ENCODE measurements at places on chromosomes 2 and 18. TPM values are rescaled to one million over a fixed set of nuclear protein-coding genes. Genes with fewer than 3 reads are reported as not detected.
A peak's percentile ranks its signal among the peaks of the same experiment; 100 is the strongest.

- no peaks in the 10 kb centered on the region for H3K4me1 ChIP-seq
- H3K36me3 ChIP-seq = no peaks in the 10 kb centered on the region
- H3K27ac ChIP-seq = no peak overlapping the region
- no peaks in the 10 kb centered on the region for H3K27me3 ChIP-seq
- DNase-seq = no peak
These were observed 350.8 kb upstream of the NT5C1B start for GRCh38 chr2:18940184-18940583.

GRCh38 chr2:36456227-36457175 is 100.9 kb downstream of the CRIM1 start:
- no peak for DNase-seq
- H3K27me3 ChIP-seq = no peaks in the 10 kb centered on the region
- no peak overlapping the region for H3K27ac ChIP-seq
- H3K4me1 ChIP-seq = no peaks in the 10 kb centered on the region
- H3K4me3 ChIP-seq = no peak overlapping the region
- H3K36me3 ChIP-seq = peaks cover 37% of the 10 kb centered on the region

DNA sequence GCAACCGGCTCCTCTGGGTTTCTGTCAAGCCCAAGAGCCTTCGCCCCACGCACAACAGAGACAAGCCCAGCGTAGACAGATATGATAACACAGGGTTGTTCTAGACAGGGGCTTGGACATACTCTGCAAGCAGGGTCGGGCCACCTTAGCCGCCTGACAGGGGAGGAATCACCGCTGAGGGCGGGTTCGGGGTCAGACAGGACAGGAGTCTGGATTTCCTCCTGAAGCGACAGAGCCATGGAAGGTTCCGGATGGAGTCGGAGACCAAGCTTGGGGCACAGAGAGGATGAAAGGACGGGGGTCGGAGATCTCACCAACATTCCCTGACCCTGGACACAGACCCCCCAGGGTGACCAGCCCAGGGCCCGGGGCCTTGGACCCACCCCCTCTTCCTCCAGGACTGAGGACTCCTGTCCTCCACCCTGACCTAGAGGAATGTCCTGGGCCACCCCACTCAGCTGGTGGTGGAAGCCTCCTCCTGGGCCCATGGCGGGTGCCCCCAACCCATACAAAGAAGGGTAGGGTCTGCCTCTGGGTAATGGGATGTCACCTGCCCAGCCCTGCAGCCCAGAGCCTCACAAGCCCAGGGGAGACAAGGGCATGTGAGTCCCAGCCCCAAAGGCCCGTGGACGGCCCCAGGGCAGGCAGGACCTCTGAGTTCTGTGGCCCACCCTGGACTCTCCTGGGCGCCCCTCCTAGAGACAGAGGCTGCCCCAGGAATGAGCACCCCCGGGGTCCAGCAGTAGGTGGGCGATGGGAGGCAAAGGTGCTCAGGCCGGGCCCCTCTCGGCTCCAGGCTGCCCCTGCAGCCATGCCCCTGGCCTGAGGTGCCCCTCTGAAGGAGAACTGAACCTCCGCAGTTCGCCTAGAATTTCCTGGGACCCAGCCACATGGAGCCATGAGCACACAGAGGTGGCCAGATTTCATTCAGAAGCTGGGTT is 44.1 kb upstream of the GPC1 start:
- H3K27me3 ChIP-seq = no peaks in the 10 kb centered on the region
- H3K27ac ChIP-seq = no peak overlapping the region
- H3K4me3 ChIP-seq = no peak overlapping the region
- H3K4me1 ChIP-seq = no peaks in the 10 kb centered on the region
- peak; percentile 28 for DNase-seq

- H3K27me3 ChIP-seq = no peaks in the 10 kb centered on the region
- DNase-seq = no peak
- no peak overlapping the region for H3K4me3 ChIP-seq
- H3K27ac ChIP-seq = no peak overlapping the region
These were observed 341.2 kb downstream of the ZNF521 start for GRCh38 chr18:25010623-25011374.

GRCh38 chr2:9050122-9050809 is 46.8 kb upstream of the MBOAT2 start:
- H3K4me3 ChIP-seq = no peak overlapping the region
- H3K4me1 ChIP-seq = no peaks in the 10 kb centered on the region

DNA sequence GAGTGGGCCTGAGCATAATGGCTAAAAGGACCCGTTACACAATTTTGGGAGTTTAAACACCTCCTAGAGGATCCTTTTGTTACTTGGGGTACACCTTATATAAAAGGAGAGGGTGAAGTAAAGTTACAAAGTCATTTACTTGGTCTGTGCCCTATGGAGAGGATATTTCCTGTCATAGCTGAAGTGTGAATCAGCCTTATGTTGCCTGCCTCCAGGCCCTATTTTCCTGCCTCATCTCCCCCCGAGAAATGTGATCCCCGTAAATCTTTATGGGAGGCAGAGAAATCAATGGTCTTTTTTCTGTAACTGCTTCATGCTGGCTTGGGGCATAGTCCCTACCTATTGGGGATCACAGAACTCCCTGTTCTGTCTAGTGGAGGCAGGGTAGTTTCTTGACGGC is 906.6 kb downstream of the DSC3 start:
- no peak overlapping the region for H3K4me3 ChIP-seq
- H3K4me1 ChIP-seq = no peaks in the 10 kb centered on the region
- DNase-seq = no peak
- no peaks in the 10 kb centered on the region for H3K36me3 ChIP-seq
- H3K27me3 ChIP-seq = no peaks in the 10 kb centered on the region

- H3K27ac ChIP-seq = no peak overlapping the region
- peaks cover 79% of the 10 kb centered on the region for H3K27me3 ChIP-seq
- H3K4me1 ChIP-seq = no peaks in the 10 kb centered on the region
- no peaks in the 10 kb centered on the region for H3K36me3 ChIP-seq
These were observed 9.8 kb downstream of the NR4A2 start for GRCh38 chr2:156322686-156323231.

DNA sequence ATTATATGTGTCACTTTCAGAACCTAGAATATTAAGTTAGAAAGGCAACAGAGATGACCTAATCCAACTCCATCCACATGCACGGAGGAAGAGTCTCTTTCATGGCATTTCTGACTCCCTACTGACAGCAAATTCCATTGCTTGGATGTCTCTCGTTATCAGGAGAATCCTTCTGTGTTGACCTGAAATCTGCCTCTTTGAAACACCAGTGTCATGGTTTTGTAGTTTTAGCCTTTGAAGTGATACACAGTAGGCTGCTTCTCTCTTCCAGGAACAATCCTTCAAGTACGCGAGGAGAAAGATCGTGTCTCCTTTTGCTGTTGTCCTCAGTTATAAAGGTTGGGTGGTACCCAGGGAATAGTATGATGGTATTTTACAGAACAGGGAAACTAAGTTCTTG is 201.9 kb upstream of the RASGRP3 start:
- H3K27ac ChIP-seq = no peak overlapping the region
- H3K4me3 ChIP-seq = no peak overlapping the region

GRCh38 chr18:44897816-44898215 is 217.1 kb downstream of the SETBP1 start:
- no peaks in the 10 kb centered on the region for H3K4me1 ChIP-seq
- no peak for DNase-seq
- no peak overlapping the region for H3K4me3 ChIP-seq
- H3K36me3 ChIP-seq = peaks cover 4% of the 10 kb centered on the region
- no peak overlapping the region for H3K27ac ChIP-seq

GRCh38 chr2:178800510-178800909 is 6.7 kb downstream of the TTN start:
- no peak overlapping the region for H3K27ac ChIP-seq
- no peaks in the 10 kb centered on the region for H3K27me3 ChIP-seq
- H3K36me3 ChIP-seq = peaks cover 90% of the 10 kb centered on the region
- H3K4me1 ChIP-seq = peaks cover 6% of the 10 kb centered on the region

- H3K36me3 ChIP-seq = no peaks in the 10 kb centered on the region
- no peak overlapping the region for H3K4me3 ChIP-seq
- DNase-seq = no peak
- no peak overlapping the region for H3K27ac ChIP-seq
- no peaks in the 10 kb centered on the region for H3K27me3 ChIP-seq
These were observed 136.4 kb downstream of the HDAC4 start for GRCh38 chr2:239264492-239264837.

- H3K4me3 ChIP-seq = no peak overlapping the region
- H3K36me3 ChIP-seq = no peaks in the 10 kb centered on the region
- no peak overlapping the region for H3K27ac ChIP-seq
These were observed 41.9 kb downstream of the KCNJ3 start for GRCh38 chr2:154740361-154740760.

DNA sequence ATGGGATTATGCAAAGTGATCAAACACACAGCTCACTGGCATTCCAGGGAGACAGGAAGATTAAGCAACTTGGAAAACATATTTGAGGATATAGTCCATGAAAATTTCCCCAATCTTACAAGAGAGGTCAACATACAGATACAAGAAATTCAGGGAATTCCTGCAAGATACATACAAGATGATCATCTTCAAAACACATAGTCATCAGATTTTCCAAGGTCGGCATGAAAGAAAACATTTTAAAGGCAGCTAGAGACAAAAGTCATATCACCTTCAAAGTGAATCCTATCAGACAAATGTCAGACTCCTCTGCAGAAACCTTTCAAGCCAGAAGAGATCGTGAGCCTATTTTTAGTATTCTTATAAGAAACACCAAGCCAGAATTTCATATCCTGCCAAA is 1188.5 kb downstream of the LRP1B start:
- H3K27ac ChIP-seq = no peak overlapping the region
- no peak for DNase-seq
- H3K36me3 ChIP-seq = no peaks in the 10 kb centered on the region
- no peaks in the 10 kb centered on the region for H3K27me3 ChIP-seq
- H3K4me3 ChIP-seq = no peak overlapping the region
- no peaks in the 10 kb centered on the region for H3K4me1 ChIP-seq

AQP12A gene
- not detected for total RNA-seq

IMPA2 gene
- 60.4 TPM for total RNA-seq

PRSS56 gene
- not detected for total RNA-seq

UGT1A8 gene
- total RNA-seq = 0.09 TPM

EGR4 gene
- 0.15 TPM for total RNA-seq

ATP6V1C2 gene
- 0.73 TPM for total RNA-seq

DNAH7 gene
- 1.1 TPM for total RNA-seq

OBSL1 gene
- 156 TPM for total RNA-seq

TRIM54 gene
- 2.2 TPM for total RNA-seq

All from endodermal cell (in vitro differentiated cells).